ENCODE measurements at places on chromosomes 11 and 22.
A peak's percentile ranks its signal among the peaks of the same experiment; 100 is the strongest.

- no peak for DNase-seq
Measured at GRCh38 chr11:104329078-104329665, 165.2 kb upstream of the PDGFD start.

DNA sequence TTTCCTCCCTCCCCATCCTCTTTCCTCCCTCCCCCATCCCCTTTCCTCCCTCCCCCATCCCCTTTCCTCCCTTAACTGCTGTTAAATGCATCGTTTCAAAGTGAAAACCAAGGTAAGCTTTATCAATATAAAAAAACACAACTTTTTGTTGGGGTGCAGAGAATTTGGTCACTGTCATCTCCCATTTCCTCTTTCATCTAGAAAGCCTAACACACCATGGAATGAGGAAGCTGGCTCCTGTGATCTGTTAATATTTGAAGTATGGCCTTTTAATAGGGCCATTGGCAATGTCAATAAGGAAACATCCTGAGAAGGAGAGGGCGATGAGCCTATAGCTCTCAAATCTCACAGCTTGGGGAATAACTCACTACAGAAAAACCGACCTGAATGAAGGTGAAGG lies 7.0 kb downstream of the EXPH5 start:
- DNase-seq, result no peak

GRCh38 chr11:12179531-12179930 lies 69.1 kb downstream of the MICAL2 start:
- DNase-seq, result no peak

DNA sequence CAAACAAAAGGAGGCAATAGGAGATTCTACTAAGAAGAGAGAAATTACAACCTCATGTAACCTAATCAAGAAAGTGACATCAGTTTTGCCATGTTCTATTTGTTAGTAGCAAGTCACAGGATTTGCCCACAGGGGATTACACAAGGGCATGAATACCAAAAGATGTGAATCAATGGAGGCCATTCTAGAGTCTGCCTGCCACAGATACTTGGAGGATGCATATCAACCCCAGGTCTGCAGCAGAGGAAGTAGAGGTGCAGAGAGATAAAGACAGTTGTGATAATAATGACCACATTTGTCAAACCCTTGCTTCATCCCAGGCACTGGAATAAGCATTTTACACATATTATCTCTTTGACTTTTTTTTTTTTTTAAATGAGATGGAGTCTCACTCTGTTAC lies 2.4 kb upstream of the ASCC2 start:
- DNase-seq, result no peak

GRCh38 chr11:11003226-11003625 lies 145.4 kb upstream of the ZBED5 start:
- no peak for DNase-seq

- no peak for DNase-seq
Measured at GRCh38 chr11:100672498-100673033, 14.5 kb upstream of the ARHGAP42 start.

DNA sequence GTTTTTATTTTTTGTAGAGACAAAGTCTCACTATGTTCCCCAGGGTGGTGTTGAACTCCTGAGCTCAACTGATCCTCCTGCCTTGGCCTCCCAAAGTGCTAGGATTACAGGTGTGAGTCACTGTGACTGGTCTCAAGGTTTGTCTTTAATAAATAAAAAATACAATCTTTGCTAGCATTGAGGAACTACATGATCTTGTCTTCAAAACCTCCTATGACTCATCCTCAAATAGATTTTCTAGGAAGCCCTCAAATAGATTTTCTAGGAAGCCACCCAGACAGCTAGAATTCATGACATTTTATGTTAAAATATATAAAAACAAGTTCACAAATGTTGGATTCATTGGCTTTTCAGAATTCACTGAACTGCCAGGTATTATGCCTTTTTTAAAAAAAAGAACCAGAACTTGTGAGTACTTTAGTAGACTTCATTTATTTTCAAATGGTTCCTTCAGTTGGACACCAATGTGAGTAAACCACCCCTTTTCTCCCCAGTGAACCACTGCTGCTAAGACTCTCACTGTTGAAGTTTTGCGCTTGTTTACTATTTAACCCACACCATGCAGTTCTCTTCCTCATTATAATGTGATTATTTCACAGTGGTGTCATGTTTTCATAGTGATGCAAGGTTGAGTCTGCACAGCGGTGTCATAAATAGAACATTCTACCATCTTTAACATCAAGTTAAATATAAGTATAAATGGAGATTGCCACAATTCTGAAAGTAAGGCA lies 303.9 kb downstream of the CASP12 start:
- DNase-seq, result no peak

DNA sequence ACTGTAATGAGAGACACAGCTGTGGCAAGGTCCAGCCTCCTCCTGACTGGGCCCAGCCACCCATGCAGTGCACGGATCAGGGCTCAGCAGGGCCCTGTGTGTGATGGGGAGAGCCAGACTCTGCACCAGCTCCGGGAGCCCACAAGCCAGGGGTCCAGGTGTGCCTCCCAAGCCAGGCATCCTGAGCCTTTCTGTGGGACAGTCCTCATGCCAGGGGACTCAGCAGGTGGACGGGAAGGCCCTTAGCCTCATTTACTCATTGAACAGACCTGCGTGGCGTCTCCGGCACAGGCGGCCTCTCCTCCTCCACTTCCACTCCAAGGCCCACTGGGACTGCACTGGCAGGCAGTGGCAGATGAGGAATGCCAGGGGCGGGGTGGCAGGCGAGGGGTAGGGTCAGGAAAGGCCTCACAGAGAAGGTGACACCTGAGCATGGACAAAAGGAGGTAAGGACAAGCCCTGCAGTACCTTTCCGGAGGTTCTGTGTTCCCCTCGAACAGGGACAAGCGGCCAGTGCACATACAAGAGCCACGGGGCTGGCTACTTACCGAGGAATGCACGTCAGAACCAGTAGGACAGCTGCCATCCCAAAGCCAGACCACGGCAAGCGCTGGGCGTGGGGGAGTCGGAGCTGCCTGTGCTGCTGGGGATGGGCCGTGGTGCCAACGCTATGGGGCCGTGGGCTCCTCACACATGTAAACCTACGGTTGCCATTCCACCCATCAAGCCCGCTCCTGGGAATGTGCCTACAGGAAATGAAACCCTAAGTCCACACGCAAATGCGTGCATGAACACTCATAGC lies 52.7 kb downstream of the IGF2 start:
- DNase-seq, result peak; percentile 41

DNA sequence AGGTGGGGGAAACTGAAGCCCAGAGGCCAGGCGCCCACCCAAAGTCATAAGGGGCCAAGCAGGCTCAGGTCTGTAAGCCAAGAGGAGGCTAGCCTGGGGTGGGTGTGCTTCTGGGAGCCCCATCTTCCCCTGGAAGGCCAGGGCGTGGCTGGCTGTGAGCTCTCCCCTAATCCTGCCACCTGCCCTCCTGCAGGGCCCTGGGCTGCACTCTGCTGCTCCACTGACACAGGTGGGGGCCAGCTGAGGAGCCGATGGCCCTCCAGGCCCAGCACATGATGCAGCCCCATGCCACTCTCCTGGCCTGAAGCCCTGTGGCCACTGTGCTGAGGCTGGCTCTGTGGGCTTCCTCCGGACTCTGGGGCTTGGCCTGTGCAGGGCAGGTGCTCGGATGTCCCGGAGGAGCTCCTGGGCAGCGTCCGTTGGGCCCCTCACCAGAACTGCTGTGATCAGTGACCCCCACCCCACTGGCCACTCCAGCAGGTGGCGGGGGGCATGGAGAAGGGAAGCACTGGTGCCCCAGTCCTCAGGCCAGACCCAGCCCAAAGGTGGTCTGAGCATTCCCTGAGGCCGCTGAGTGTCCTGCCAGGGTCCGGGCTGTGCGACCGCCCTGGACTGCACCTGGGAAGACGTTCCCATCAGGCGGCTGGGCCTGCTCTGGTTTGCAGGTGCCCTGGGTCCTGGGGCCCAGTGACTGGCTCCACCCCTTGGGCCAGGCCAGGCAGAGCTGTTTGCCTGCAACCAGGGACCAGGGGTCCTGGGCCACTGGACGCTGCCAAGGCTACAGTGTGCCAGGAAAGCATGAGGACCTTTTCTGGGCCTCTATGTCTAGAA lies 8.5 kb downstream of the PIM3 start:
- DNase-seq, result peak; percentile 64

DNA sequence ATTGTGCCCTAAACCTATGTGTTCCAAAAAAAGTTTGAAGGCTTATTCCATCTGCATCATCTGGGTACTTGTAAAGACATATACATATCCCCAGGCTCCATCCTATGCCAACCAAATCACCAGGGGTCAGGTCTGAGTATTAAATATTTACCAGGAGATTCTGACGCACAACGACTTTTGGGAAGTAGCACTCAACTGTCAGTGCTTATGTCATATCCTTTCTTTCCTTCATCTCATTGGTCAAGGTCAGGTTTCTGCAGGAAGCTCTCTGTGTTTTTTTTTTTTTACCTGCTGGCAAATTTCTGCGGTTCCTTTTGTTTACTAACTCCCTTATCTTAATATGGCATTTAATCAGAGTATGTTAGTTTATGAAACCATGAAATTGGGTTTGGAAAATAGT lies 22.5 kb upstream of the CYP2R1 start:
- no peak for DNase-seq

GRCh38 chr11:27610946-27611345 lies 89.3 kb downstream of the BDNF start:
- DNase-seq, result no peak

DNA sequence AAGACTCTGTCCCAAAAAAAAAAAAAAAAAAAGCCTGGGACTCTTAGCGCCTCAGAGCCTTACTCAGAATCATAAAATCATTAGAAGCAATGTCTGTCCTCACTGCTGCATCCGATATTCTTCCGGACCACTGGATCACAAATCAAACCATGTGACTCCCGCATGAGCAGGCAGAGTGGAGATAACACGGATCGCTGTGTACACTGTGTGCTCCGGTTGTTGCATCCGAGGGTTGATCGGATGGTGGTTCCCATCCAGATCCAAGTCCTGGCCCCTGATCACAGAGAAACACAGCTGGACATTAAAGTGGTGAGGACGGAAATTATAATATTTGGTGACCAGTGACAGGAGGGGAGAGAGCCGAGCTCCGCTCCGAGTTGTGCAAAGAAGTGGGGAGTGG lies 9.7 kb upstream of the TXNRD2 start:
- DNase-seq, result no peak

DNA sequence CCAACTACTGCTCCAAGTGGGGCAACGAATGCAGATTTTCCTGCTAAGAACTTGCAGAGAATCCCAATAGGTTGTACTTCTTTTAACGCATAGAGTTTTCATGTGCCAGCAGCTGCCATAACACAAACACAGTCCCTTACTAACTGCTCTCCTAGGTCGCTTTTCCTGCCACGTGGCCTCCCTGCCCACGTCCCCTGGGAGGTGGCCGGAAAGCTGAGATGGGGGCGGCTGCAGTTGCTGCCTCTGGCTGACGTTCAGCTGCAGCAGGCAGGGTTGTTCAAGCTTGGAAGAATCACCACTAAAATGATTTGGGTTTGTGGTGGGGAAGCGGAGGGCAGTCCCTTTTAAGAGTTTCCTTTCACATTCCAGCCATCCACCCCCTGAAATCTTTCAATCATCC lies 39.3 kb downstream of the ZNF202 start:
- DNase-seq, result no peak

GRCh38 chr22:28609921-28610320 lies 69.7 kb downstream of the TTC28 start:
- no peak for DNase-seq

DNA sequence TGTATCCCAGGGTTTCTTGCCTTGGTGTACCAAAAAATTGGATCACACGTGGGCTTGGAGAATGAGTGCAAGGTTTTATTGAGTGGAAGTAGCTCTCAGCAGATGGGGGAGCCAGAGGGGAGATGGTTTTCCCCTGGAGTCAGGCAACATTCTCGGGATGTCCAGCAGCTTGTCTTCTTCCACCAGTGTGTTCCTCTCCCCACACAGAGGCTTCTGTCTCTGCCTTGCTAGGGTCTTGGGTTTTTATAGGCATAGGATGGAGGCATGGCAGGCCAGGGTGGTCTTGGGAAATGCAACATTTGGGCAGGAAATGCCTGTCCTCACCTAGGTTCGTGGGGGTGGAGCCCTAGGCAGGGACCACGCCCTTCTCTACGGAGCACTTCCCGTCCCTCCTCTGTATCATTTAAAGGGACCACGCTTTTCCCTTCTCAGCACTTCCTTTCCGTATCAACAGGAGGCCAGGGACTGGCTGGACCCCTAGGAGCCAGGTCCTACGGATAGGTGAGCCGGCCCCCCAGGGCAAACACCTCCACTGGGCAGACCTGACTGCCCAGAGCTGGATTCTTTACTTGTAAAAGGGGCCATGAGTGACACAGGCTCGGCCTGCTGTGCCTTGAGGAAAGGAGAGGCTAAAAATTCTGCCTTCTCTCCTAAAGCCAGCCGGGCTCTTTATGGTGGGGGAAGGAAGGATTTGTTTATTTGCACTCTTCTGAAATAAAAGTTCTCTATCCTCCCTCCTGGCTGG lies 55.3 kb upstream of the CCDC188 start:
- peak; percentile 54 for DNase-seq

DNA sequence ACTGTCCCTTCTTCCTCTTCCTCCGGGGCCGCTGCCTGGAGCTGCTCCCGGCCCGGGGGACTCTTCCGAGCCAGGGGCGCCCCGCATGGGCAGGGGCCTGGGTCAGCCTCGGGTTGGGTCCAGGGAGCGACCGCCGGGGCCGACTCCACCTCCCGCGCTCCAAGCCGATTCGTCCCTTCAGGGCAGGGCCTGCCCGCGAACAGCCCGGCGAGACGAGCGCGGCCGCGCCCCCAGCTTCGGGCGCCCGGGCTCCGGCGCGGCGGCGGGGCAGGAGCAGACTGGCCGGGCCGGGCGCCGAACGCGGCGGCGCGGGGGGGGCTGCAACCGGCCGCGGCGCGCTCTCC lies at the start of gene LARGE1:
LARGE1 (minus strand) TSS at position 280 of the 344 bp plus-strand sequence.
- peak; percentile 25 for DNase-seq

DNA sequence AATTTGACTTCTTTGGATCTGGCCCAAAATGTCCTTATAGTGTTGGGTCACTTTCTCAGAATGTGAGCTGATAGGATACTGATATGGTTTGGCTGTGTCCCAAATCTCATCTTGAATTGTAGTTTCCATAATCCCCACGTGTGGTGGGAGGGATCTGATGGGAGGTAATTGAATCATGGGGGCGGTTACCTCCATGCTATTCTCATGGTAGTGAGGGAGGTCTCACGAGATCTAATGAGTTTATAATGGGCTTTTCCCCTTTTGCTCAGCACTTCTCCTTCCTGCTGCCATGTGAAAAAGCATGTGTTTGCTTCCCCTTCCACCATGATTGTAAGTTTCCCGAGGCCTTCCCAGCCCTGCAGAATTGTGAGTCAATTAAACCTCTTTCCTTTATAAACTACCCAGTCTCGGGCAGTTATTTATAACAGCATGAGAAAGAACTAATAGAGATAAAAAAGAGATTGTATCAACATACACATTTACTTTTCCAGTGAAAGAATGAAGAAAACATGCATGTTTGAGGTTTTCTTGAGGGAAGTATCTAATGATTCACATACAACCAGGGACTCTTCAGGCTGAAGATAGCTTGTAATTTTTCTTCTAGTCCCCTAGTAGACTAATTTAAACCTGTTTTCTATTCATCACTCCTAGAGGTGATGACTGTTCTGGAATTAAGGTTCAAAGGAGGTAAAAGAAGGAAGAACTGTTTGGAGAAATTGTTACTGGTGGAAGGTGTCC lies 17.3 kb upstream of the CSTF3 start:
- no peak for DNase-seq

GRCh38 chr11:29334776-29335130 lies 682.1 kb downstream of the KCNA4 start:
- DNase-seq, result no peak
